ENCODE measurements at places on chromosomes 7 and 10. TPM values are rescaled to one million over a fixed set of nuclear protein-coding genes. Genes with fewer than 3 reads are reported as not detected.

HOXA1 gene
- total RNA-seq = not detected

GPRIN2 gene
- 1.2 TPM for total RNA-seq

ZNF467 gene
- total RNA-seq = 4.5 TPM

ENO4 gene
- 4.5 TPM for total RNA-seq

WASL gene
- total RNA-seq = 76.1 TPM

HOGA1 gene
- total RNA-seq = 3.8 TPM

GPR158 gene
- 47.8 TPM for total RNA-seq

GNAT3 gene
- not detected for total RNA-seq

COL26A1 gene
- total RNA-seq = 28.8 TPM

FAS gene
- 15.6 TPM for total RNA-seq

CDH23 gene
- total RNA-seq = 8.6 TPM

C10orf71 gene
- total RNA-seq = not detected

HEPACAM2 gene
- total RNA-seq = not detected

PLOD3 gene
- total RNA-seq = 33.4 TPM

CLCN1 gene
- total RNA-seq = not detected

SFMBT2 gene
- 22.4 TPM for total RNA-seq

H2BK1 gene
- total RNA-seq = not detected

OR6V1 gene
- total RNA-seq = not detected

PRSS1 gene
- total RNA-seq = not detected

HTRA1 gene
- total RNA-seq = 338 TPM

NEUROD6 gene
- total RNA-seq = 16.9 TPM

DRGX gene
- 1.6 TPM for total RNA-seq

HTR5A gene
- total RNA-seq = 9.0 TPM

MYO3A gene
- not detected for total RNA-seq

OPN1SW gene
- not detected for total RNA-seq

ANKRD2 gene
- total RNA-seq = 2.4 TPM

ZNF316 gene
- 39.8 TPM for total RNA-seq

LRIT1 gene
- not detected for total RNA-seq

SPAM1 gene
- not detected for total RNA-seq

OR9A4 gene
- total RNA-seq = not detected

GRM3 gene
- total RNA-seq = 67.1 TPM

CNTNAP2 gene
- total RNA-seq = 168 TPM
